ENCODE measurements at places on chromosomes 16 and 17.
A peak's percentile ranks its signal among the peaks of the same experiment; 100 is the strongest.

DNA sequence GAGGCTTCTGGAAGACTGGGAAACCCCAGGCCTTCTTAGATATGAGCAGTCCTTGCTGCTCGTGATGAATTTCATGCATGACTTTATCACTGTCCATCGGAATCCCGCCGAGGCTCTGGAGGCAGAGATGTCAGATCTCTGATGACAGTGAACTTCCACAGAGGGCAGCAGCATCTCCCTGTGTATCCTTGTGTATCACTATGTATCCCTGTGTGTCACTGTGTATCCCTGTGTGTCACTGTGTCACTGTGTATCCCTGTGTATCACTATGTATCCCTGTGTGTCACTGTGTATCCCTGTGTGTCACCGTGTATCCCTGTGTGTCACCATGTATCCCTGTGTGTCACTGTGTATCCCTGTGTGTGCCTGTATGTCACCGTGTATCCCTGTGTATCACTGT, 160.2 kb upstream of the CHMP6 start:
- no peaks in the 10 kb centered on the region for H3K36me3 ChIP-seq
- H3K27ac ChIP-seq = peak overlapping the region; percentile 93

GRCh38 chr16:11203111-11203623, 52.8 kb downstream of the SOCS1 start:
- no peaks in the 10 kb centered on the region for H3K4me1 ChIP-seq
- no peak for DNase-seq
- H3K36me3 ChIP-seq = no peaks in the 10 kb centered on the region
- H3K27me3 ChIP-seq = peaks cover 6% of the 10 kb centered on the region
- no peak overlapping the region for H3K27ac ChIP-seq

DNA sequence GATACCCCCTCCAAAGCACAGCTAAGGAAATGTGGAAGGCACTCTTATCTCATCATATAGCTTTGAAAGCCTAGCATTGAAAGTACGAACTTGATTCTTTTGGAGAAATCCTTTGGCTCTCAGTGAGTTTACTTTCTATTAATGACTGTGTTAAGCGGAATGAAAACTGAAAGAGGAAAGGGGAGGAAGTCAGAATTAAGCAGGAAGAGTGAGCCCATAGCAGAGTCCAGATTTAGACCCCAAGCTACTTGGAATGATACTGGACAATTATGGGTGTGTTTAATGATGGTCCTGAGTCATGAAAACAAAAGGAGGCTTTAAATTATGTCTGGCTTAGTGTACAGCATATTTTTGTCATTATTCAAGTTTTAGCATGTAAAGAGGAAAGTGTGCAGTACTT, 42.2 kb downstream of the TENT4B start:
- H3K27ac ChIP-seq = no peak overlapping the region
- no peaks in the 10 kb centered on the region for H3K27me3 ChIP-seq
- no peaks in the 10 kb centered on the region for H3K36me3 ChIP-seq
- no peak for DNase-seq

GRCh38 chr17:76521262-76521661, 16.2 kb downstream of the CYGB start:
- H3K27me3 ChIP-seq = no peaks in the 10 kb centered on the region
- no peak overlapping the region for H3K4me3 ChIP-seq
- H3K4me1 ChIP-seq = peaks cover 8% of the 10 kb centered on the region
- DNase-seq = no peak
- no peak overlapping the region for H3K27ac ChIP-seq
- H3K36me3 ChIP-seq = no peaks in the 10 kb centered on the region

DNA sequence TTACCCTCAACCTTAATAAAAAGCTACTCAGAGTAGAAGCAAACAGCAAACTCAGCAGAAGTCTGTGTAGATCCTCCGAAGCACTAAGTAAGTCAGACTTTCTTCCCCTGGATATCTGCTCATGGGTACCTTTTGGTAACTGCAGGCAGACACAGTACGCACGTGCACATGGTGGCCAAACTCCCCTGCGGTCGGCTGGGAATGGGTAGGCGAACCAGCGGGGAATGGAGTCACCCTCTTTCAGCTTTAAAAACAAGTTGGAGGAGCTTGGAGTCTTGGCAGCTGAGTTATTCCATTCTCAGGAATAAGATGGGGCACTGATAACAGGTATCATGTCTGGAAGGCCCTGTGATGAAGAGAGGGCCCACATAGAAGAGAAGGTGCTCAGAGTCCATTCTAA, 16.3 kb downstream of the CYB561 start:
- no peak overlapping the region for H3K4me3 ChIP-seq
- H3K27ac ChIP-seq = no peak overlapping the region
- no peak for DNase-seq

DNA sequence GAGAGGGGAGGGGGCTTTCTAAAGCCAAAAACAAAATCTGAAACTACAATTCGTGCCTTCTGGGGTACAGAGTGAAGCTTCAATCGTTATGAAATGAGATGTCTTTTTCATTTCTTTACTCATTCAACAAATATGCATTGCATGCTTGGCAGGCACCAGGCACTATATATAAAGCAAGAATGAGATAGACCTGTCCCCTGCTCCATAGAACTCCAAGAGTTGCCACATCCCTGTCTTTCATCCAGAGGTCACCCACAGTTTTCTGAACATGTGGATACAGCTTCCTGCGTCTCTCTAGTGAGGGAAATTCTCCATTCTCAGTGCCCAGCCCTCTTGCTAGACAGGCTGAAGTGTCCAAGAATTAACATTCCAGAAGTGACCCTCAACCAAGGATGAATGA, 343.2 kb upstream of the MAF start:
- no peak for DNase-seq
- H3K4me1 ChIP-seq = no peaks in the 10 kb centered on the region
- H3K27ac ChIP-seq = no peak overlapping the region
- no peak overlapping the region for H3K4me3 ChIP-seq
- no peaks in the 10 kb centered on the region for H3K27me3 ChIP-seq

- no peak overlapping the region for H3K27ac ChIP-seq
- peak overlapping the region; percentile 81 for H3K4me3 ChIP-seq
- DNase-seq = no peak
- no peaks in the 10 kb centered on the region for H3K27me3 ChIP-seq
- H3K4me1 ChIP-seq = no peaks in the 10 kb centered on the region
These were observed 7.5 kb upstream of the GNG13 start for GRCh38 chr16:808085-808386.

- no peak overlapping the region for H3K4me3 ChIP-seq
- H3K36me3 ChIP-seq = no peaks in the 10 kb centered on the region
- H3K27me3 ChIP-seq = no peaks in the 10 kb centered on the region
- H3K4me1 ChIP-seq = no peaks in the 10 kb centered on the region
- no peak for DNase-seq
These were observed 165.3 kb downstream of the SLC39A11 start for GRCh38 chr17:72927146-72927545.

- H3K4me1 ChIP-seq = peaks cover 7% of the 10 kb centered on the region
- no peak for DNase-seq
- no peaks in the 10 kb centered on the region for H3K27me3 ChIP-seq
- H3K4me3 ChIP-seq = peak overlapping the region; percentile 26
- no peaks in the 10 kb centered on the region for H3K36me3 ChIP-seq
These were observed 5.8 kb upstream of the RPRML start for GRCh38 chr17:46984892-46985291.

- no peaks in the 10 kb centered on the region for H3K27me3 ChIP-seq
- H3K27ac ChIP-seq = peak overlapping the region; percentile 61
- H3K4me3 ChIP-seq = peak overlapping the region; percentile 38
- H3K36me3 ChIP-seq = no peaks in the 10 kb centered on the region
These were observed 6.8 kb upstream of the NOTUM start for GRCh38 chr17:81967533-81968395.

DNA sequence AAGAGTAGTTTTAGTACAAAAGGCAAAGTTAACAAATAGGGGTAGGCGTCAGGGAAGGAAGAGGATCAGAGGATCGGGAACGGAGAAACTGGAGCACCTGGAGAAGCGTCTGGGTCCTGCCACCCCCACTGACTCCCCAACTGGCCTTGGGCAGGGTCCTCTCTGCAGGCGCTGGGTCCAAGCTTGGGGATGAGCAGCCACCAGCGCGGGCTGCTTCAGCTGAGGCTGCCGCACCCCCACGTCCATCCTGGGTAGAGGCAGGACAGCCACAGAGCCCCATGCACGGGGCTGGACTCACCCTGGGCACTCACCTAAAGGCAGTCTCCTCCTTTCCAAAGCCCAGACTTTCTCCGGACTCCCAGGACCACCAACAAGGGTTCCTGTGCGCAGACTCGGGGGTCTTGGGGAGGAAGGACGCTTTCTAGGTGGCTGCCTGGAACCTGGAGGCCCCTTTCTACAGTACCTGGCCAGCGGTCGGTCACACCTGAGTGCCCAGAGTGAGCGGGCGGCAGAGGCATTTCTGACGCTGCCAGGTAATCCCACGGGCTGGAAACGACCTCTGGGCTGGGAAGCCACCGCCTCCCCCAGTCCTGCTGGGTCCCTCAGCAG, 1.1 kb downstream of the HS3ST6 start:
- H3K4me3 ChIP-seq = no peak overlapping the region
- H3K27ac ChIP-seq = no peak overlapping the region
- peaks cover 26% of the 10 kb centered on the region for H3K27me3 ChIP-seq
- no peaks in the 10 kb centered on the region for H3K4me1 ChIP-seq

DNA sequence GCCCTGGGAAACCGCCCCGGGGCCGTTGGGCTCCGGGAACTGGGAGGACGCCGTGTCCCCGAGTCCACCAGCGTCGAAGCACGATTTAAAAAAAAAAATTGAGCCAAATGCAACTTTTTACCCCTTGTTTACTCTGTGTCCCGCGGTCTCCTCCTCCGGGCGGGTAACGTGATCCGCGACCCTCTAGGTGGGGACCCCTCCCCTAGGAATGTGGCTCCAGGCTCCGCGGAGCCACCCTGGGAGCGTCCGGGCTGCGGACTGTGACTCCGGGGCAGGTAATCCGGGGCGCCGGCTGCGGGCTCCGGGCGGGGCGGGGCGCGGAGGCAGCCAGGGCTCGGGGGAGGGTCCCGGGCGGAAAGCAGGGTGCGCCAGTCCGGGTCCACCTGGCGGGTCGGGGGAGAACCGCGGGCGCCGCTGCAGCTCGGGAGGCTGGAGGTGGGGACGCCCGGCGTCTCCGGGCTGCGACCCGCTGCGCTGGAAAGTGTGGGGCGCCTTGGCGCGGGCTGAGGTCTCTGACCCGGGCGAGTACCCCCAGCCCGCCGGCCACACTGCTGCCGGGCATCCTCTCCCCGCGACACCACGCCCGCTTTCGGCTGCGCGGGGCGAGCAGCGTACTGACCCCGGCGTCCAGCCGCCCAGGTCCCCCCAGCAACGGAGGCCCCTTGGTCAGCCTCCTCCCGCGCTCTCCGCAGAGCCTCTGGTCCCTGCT, 852 bp upstream of the HELZ start:
- H3K27me3 ChIP-seq = no peaks in the 10 kb centered on the region
- peak overlapping the region; percentile 91 for H3K27ac ChIP-seq
- peaks cover 32% of the 10 kb centered on the region for H3K4me1 ChIP-seq
- peaks cover 8% of the 10 kb centered on the region for H3K36me3 ChIP-seq
- peak; percentile 56 for DNase-seq

GRCh38 chr16:85316321-85316919, 204.1 kb upstream of the CIBAR2 start:
- peaks cover 63% of the 10 kb centered on the region for H3K4me1 ChIP-seq
- peak; percentile 73 for DNase-seq
- peak overlapping the region; percentile 10 for H3K27ac ChIP-seq
- no peaks in the 10 kb centered on the region for H3K36me3 ChIP-seq
- H3K27me3 ChIP-seq = no peaks in the 10 kb centered on the region

GRCh38 chr17:43366891-43367736, 31.7 kb upstream of the ARL4D start:
- H3K4me3 ChIP-seq = peak overlapping the region; percentile 72
- H3K4me1 ChIP-seq = peaks cover 17% of the 10 kb centered on the region
- peak overlapping the region; percentile 98 for H3K27ac ChIP-seq
- peak; percentile 20 for DNase-seq

- no peak overlapping the region for H3K4me3 ChIP-seq
- H3K4me1 ChIP-seq = peaks cover 5% of the 10 kb centered on the region
- H3K27me3 ChIP-seq = no peaks in the 10 kb centered on the region
- no peak for DNase-seq
- no peaks in the 10 kb centered on the region for H3K36me3 ChIP-seq
These were observed 14.6 kb downstream of the CYLD start for GRCh38 chr16:50756473-50756872.

DNA sequence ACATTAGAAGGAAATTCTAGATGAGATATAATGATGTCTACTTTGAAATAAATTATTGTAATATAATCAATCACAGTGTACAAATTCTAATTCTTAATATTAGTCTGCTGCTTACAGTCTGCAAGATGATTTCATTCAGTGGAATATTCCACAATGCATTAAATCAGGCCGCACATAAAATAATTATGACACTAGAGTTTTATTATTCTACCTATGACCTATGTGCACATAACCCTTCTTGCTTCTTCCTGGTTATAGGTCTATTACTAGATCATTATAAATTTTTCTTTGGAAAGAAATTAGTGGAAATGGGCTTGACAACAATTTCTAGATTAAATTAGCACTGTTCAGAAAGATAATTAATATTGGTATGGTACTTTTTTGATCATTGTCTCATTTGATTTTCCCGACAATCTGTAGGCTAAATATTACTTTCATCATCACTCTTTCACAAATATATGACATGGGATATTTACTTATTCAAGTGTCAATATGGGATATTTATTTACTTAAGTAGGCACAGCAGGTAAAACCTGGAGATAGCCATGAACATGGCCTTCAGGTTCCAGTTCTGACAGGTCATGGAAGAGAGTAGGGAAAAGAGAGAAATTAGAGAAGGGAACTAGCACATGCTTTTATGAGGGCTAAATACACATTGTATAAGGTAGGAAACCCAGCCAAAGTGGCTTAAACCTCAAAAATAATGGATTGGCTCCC, 476.4 kb downstream of the TOX3 start:
- H3K27me3 ChIP-seq = no peaks in the 10 kb centered on the region
- H3K27ac ChIP-seq = no peak overlapping the region
- DNase-seq = no peak

GRCh38 chr17:66317629-66318028, 15.2 kb downstream of the PRKCA start:
- no peak overlapping the region for H3K4me3 ChIP-seq
- H3K36me3 ChIP-seq = no peaks in the 10 kb centered on the region
- H3K27me3 ChIP-seq = no peaks in the 10 kb centered on the region
- peaks cover 12% of the 10 kb centered on the region for H3K4me1 ChIP-seq

DNA sequence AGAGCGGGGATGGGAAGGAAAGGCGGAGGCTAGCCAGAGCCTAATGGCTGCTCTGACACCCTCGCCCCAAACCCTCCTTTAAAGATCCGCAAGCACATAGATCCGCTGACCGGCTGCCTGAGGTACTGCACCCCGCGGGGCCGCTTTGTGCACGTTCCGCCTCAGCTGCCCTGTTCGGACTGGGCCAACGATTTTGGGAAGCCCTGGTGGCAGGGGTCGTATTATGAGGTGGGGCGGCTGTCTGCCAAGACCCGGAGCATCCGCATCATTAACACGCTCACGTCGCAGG, 663 bp downstream of the CYB5D1 start:
- H3K4me1 ChIP-seq = peaks cover 26% of the 10 kb centered on the region
- peak overlapping the region; percentile 86 for H3K4me3 ChIP-seq
- peak; percentile 71 for DNase-seq
- no peaks in the 10 kb centered on the region for H3K27me3 ChIP-seq

DNA sequence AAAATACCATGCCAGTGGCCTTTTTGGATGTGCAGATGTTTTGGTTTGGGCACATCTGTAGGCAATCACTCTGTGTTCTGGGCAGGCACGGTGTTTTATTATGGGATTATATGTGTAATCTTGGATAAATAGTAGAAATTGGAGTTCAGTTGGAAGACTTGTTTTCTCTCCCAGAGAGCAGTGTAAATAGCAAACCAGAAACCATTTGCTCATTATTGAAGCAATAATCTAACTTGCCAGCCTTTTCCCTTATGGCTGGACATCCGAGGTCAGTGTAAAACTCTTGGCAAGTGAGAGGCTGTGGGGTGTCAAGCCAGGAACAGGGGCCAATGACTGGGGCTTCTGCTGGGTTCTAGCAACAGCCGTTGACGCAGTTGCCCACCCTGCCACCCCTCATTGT, 69.9 kb downstream of the IRX3 start:
- no peak for DNase-seq
- no peak overlapping the region for H3K4me3 ChIP-seq
- H3K27me3 ChIP-seq = no peaks in the 10 kb centered on the region
- peaks cover 4% of the 10 kb centered on the region for H3K4me1 ChIP-seq
- H3K36me3 ChIP-seq = no peaks in the 10 kb centered on the region
